ENCODE measurements at places on chromosomes 16 and 17.
A peak's percentile ranks its signal among the peaks of the same experiment; 100 is the strongest.

DNA sequence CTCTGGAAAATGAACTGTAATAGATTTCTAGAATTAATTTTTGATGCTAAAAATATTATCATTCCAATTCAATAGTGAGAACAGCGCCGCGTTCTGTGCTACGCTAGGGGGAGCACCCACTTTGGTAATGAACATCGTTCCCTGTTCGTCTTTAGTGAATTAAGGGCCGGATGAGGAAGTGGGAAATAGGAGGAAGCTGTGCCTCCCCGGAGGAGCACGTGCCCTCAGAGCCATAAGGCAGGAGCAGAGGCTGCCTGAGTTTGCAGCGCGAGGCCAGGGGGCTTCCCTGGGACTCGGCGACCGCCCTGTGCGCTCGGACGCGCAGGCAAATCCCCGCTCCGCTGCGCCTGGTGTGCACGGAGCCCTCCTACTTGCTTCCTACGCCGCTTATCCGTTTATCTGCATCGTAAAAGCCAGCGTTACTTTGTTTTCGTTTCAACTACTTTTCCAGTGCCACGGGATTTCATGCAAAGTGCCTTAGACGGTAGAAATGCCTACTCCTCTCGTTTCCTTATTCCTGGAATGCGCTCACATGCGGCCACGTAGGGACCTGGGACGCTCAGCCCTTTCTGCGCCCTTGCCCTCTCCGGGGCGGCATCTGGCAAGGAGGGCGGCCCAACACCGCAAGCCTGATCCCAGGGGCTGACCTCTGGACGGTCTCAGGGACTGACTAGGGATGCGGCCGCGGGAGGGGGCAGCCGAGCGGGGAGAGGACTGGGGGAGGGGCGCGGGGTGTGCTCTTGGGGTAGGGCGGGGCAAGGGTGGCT, 76.4 kb downstream of the KCNJ12 start:
- DNase-seq: no peak

- no peak for DNase-seq
Observed at GRCh38 chr16:85845266-85845665, 45.8 kb downstream of the COX4I1 start.

- DNase-seq: no peak
Observed at GRCh38 chr16:51916814-51917213, 630.1 kb downstream of the TOX3 start.

DNA sequence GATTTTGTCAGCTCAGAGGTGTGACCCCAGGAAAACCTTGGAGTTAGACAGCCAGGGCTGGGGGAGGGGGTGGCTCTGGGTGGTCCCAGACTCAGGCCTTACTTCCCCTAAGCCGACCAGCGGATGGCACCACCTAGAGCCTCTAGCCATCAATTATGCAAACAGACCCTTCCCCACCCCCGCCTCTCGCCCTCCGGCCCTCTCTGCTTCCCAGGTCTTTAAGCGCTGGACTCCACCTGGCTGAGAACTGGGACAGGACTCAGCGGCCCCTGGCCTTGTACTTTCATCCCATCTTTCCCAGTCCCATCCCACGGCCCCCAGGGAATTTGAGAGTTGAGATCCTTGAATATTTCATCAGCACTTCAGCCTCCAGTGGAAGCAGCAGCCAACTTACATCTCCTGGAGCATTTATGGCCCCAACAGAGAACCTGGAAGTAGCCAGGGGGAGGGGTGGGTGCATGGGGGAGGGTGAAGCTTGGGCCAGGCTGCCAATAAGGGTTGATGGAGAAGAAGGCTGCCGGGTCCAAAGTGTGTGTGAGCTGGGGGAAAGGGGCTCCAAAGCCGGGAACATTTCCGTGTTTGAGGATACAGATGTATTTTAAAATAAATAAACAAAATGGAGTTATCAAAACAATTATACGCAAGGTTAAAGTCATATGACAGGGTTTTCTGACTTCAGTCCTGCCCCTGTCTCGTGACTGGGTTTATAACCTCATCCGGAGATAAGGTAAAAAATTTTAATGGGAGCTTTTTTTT, 7.5 kb upstream of the JUP start:
- DNase-seq: no peak

DNA sequence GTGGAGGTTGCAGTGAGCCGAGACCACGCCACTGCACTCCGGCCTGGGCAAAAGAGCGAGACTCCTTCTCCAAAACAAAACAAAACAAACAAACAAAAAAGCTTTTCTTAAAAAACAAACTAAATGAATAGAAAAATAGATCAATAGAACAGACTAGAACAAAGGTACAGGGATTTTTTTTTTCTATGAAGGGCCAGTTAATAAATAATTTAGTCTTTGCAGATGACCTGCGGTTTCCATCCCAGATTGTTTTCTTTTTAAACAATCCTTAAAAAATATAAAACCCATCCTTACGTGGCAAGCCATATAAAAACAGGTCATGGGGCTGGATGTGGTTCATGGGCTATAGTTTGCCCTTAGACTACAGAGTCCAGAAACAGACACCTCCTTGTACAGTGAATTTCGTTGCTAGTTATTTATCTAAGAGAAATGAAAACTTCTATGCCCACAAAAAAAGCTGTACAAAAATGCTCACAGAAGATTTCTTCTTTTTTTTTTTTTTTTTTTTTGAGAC, 45.4 kb downstream of the CREBBP start:
- DNase-seq: no peak

DNA sequence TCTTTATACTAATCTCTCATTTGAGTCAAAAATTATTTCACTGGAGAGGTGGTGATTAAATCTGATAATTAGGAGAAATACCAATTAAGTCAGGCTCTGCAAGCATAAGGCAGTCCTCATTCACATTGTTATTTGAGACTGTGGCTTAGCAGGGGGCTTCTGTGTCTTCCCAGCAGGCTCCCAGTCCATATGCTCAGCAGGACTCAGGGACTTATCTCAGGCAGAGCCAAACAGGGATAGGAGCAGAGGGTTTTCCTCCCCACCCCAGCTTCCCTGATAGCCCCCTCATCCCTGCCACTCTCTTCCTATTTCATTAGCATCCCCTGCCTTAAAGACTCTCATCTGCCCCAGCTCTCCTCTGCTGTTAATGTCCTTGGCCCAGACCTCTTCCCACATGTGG, 104.3 kb upstream of the DNAH9 start:
- no peak for DNase-seq

GRCh38 chr16:566475-567372, at the start of gene NHLRC4:
TSS of gene NHLRC4 (plus strand) at chr16:567005. CDS start at chr16:568048, 1,043 bp downstream.
- DNase-seq: no peak

DNA sequence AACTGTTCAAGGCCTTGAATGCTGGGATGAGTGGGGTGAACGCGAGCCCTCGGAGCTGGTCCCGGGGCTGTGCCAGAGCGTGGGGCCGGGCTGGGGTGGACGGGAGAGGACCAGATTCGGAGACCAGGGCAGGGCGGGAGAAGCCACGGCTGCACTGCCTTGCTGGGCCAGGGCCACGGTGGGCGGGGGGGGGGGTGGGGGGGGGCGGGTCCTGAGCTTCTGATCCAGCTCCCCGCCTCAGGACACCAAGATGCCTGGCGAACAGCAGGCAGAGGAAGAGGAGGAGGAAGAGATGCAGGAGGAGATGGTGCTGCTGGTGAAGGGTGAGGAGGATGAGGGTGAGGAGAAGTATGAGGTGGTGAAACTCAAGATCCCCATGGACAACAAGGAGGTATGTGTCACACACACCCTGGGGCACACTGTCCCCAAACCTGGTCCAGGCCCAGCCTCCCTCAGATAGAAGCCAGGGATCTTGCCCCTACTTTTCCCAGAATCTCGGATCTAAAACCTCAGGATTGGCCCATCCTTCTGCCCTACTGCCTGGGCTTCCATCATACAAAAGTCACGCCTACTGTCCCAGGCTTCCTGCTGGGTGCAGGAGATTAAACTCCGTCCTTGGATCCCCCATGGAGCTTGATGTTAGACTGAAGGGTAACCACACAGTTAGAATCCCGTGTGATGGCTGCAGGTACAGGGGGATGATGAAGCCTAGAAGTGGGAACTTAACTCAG, 563 bp downstream of the ZNF771 start:
- DNase-seq: no peak

DNA sequence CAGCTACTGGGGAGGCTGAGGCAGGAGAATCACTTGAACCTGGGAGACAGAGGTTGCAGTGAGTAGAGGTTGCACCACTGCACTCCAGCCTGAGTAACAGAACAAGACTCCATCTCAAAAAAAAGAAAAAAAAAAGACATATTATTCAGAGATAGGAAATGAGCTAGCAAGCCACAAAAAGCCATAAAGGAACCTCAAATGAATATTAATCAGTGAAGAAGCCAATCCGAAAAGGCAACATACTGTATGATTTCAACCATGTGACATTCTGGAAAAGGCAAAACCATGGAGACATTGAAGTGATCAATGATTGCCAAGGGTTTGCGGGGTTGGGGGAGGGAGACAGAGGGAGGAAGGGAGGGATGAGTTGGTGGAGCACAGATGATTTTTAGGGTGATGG, 8.4 kb upstream of the EXOC7 start:
- no peak for DNase-seq

- DNase-seq: no peak
Observed at GRCh38 chr17:13140750-13141149, 122.9 kb upstream of the ELAC2 start.

DNA sequence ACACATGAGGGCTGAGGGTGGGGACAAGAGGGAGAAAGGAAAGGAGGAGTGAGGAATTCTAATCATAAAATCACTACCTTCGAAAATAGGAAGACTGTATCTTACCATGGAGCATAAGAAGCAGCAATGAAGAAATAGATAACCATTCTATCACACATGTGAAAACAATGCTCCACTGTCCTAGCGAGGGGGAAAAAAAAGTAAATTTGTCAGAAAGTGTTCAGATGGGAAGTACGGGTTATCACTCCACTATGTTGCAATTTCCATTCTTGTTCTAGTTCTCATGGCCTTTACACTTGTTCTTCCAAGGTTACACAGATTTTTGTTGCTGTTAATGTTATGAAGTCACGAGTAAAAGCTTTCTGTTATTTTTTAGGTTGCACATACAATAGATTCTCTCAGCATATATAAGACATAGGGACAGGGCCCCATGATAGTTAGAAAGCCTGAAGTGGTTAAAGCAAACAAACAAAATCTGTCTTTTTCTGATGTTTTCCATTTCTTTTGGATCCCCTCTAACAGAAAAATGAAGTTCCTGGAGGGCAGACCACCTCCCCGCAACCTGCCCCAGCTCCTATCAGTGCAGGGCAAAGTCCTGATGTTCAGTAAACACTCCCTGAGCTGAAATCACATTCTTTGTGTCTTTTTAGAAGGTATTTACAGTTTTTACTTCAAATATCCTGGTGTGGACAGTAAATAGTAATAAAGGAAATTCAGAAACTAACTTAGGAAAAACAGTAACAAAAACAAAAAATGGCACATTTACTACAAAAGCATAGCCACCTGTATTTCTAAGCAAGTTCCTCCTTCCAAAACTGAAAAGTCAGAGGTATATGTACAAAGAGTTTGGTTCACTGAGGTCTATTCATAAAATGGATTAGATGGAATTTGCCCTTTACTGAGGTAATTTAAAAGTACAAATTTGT, 13.7 kb downstream of the MMD start:
- DNase-seq: no peak

DNA sequence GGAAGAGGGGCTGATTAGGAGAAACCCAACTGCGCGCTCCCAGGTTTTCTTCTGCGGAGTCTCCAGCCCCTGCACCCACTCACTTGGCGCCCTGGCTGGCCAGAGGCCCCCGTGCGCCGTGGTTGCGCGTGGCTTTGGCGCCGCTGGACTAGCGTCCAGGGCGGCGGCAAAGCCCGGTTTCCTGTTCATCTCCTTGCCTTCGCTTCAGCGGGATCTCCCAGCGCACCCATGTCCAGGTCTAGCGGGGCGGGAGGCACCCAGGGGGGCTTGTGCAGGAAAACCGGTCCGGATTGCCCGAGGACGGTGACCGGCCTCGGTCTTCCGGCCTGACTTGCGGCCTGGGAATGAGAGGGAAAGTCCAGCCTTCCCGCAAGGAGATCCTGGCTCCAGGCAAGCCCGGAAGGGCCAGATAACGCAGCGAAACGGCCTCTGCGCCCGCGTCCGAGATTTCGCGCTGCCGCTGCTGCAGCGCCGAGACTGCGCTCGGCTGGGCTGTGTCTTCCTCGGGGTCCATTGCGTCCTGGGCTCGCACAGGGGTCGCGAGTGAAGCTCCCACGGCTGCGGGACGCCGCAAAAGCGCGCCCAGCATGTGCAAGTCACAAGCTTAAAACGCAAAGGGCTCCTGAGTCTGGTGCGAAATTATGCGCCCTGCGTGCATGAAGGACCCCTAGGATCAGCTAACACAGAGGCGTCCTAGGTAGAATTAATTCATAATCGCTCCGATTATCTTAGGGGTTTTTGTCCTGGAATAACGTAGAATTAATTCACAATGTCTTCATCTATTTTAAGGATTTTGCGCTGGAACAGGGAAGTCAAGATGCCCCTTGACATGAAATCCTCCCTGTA, 5.7 kb downstream of the FOXF1 start:
- DNase-seq: no peak

- DNase-seq: no peak
Observed at GRCh38 chr16:85168732-85169256, 56.5 kb upstream of the CIBAR2 start.

GRCh38 chr17:81150377-81151077, 14.8 kb upstream of the PVALEF start:
- no peak for DNase-seq

- DNase-seq: peak; percentile 56
Observed at GRCh38 chr16:11915114-11915643, 577 bp downstream of the GSPT1 start.

- no peak for DNase-seq
Observed at GRCh38 chr16:66485376-66485775, 58.3 kb downstream of the BEAN1 start.

DNA sequence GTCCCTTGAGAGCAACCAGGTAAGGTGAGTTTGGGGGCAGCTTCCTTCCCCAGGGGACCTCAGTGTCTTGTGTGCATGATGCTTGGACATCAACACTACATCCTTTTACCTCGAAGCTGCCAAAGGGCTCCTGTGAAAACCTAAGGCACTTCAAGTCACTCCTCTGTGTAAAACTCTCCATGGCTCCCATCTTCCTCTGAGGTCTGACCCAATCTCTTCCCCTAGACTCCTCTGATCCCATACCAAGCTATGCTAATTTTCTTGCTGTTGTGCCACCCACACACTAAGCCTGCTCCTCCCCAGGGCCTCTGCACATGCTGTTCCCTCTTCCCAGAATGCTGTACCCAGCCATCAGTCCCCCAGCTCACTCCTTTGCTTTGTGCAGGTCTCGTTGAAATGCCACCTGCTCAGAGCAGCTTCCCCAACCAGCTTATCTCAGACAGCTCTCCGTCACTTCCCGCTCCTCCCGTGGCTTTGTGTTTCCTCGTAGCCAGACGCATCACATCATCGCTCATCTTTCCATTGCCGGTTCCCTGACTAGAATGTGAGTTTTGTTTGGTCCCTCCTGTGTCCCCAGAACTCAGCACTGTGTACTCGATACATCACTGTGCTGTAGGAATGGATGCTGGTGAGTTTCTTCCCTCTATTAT, 78.4 kb downstream of the CNGB1 start:
- DNase-seq: no peak
